ENCODE measurements at places on chromosomes 6 and 20.

DNA sequence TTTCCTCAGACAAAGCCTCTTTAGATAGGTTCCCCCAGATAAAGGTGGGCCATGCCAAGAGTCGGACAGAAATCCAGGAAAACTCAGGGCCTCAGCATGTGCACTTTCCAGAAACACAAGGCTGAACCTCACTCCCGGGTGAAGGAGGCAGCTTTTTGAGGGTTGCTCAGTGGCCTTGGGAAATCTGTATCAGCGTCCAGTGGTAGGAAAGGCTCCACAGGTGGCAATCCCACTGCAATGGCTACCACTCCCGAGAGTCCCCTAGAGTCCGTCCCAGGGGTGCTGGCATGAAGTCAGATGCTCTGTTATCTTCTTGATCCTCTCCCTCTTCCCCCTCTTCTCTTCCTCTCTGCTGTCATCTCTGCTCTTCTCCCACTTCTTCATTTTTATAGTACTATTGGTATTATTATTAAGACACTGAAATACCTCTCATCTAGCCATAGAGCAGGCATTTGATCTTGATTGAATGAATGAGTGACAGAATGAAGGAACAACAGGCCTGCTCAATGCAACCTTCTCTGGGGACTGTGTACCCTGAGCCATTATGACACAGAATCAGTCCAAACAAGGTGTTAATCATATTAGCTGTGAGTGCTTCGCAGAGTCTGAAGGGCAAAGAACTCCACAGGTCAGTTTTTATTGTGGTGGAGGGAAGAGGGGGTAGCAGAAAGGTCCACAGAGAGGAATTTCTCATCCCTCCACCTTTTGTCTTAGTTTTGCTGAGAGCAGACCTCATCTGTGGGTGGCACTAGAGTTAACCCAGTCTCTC lies 13.3 kb downstream of the SLC22A1 start:
- no peak for DNase-seq

DNA sequence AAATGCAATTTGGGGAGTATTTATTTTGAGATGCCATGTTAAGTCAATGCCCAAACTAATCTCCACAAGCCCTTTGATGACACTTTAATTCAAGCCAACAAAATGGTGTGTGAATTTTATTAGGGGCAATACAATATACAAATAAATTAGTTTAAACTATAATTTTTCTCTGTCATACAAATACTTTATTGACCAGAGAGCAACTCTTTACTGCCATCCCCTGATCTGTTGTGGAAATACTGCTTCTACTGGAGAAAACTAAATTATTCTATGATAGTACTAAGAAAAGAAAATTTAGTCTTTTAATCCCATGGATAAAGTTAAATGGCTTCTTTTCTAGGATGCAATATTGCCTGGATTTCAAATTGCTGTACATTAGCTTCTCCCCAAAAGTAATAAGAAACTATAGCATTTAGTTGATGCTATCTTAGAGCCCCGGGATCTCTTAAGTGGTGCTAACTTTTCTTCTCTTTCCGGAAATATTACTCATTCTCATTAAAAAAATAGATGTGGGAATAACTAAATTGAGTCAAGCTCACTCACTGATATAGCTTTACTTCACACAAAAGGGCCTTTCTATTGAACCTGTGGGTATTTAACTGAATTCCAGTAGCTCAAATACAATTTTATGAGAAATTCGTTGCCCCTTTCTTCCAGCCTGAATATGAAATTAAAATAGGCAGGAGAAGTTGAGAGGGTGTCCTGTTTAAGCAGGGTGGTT lies 49.2 kb downstream of the SMPDL3A start:
- peak; percentile 16 for DNase-seq

DNA sequence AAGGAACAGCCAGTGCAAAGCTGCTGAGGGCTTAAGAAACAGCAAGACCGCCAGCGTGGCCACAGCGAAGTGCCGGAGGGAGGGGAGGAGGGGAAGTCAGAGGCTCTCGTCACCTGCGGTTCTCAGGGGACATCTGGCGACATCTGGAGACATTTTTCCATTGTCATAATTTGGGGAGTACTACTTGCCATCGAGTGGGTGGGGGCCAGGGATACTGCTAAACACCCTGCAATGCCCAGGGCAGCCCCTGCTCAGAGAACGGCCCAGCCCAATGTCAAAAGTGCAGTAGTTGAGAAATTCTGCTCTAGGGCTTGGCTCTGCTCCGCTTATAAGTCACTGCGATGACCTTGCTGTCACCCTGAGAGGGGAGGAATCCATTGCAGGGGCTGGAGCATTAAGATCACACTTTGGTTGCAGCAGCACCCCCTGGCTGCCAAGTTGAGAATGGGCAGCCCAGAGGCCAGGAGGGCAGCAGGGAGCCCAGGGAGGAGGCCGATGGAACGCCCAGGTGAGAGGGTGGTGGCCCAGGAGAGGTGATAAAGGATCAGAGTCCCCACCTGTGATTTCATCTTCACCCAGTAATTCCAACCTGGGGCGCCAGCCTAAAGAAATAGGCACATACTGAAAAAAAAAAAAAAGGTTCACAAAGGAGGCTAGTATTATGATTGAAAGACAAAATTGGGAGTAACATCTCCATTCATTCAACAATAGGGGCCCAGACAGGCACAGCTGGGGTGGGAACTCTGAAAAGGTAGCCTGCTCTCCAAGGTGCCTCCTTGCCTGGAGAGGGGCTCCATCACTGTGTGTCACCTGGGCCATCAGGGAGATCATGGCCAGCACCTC lies 218.2 kb downstream of the BMP7 start:
- DNase-seq = no peak

GRCh38 chr6:31285982-31286381 lies 14.1 kb upstream of the HLA-C start:
- DNase-seq = no peak

DNA sequence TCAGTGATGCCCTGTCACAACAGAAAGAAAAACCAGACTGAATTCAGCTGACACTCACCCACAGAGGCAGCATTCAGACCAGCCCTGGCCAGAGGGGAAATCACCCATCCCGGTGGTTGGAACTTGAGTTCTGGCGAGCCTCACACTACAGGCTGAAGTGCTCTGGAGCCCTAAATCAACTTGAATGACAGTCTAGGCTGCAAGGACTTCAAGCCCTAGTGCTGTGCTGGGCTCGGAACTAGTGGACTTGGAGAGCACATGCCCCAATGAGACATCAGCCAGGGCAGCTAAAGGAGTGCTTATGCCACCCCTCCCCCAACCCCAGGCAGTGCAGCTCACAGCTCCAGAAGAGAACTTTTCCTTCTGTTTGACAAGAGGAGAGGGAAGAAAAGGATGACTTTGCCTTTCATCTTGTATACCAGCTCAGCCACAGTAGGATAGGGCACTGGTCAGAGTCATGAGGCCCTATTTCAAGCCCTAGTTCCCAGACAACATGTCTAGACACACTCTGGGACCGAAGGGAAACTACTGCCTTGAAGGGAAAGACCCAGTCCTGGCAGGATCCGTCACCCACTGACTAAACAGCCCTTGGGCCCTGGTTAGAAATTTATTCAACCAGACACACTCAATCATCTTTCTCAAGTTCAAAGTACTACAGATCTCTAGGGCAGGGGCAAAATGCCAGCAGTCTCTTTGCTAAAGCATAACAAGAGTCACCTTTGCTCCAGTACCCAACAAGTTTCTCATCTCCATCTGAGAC lies 43.2 kb upstream of the PNRC1 start:
- DNase-seq = no peak

DNA sequence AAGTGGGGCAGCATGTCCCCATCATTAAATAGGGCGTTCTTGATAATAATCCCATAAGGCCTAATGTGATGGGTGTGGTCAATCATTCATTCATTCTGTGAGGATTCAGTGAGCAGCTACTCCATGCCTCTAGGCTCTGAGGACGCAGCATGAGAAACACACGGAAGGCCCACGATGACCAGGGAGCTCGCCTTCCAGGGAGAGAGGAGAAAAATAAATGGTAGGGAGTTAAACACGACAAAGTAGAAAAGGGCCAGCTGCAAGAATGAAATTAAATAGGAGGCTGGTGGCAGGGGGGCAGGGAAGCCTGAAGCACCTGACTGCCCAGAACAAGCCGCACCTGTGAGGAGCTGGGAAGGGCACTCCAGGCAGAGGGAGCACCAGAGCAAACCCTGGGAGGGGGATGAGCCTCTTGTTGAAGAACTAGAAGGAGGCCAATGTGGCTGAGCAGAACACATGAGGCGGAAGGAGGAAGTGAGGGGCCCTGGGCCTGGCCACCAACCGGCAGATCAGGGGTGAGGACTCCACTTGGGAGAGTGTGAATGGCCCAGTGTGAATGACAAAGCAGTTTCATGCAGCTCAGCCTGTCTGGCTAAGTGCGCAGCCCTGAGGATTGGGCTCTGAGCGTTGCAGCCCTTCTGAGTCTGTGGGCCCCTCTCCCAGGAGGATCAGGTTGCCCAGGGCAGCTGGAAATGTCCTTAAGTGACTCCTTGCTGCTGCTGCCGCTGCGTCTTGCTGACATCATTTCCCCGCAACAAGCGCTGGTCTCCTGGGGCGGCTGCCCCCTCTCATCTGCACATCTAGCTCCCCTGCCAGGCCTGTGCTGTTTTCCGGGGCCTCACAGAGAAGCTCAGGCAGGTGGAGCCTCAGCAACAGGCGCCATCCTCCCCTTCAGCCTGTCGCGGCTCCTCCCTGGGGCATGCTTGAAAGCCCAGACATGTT lies 99.9 kb downstream of the CDH26 start:
- peak; percentile 78 for DNase-seq

DNA sequence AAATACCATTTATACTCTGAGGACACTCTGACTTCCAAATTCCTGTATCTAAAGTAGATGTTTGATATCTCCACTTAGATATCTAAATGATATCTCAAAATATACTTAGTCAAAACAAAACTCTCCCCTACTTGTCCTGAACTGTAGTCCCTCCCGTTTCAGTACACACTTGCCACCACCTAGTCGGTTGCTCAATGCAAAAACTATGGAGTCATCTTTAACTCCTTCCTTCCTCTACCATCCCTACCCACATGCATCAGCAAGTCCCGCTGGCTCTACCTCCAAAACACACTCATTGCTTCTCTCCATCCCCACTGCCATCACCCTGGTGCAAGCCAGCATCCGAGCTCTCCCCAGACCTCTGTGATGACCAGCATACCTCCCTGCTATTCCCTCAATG lies 13.2 kb downstream of the STX7 start:
- DNase-seq = no peak

DNA sequence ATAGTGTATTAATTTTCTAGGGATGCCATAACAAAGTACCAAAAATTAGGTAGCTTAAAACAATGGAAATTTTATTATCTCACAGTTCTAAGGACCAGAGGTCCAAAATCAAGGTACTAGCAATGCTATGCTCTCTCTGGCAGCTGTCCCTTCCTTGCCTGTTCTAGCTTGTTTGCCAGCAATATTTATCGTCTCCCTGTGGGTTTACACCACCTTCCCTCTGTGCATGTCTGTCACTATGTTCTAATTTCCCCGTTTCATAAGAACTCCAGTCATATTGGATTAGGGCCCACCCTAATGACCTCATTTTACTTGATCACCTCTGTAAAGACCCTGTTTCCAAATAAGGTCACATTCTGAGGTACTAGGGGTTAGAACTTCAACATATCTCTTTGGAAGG lies 217.2 kb downstream of the IBTK start:
- DNase-seq = no peak

DNA sequence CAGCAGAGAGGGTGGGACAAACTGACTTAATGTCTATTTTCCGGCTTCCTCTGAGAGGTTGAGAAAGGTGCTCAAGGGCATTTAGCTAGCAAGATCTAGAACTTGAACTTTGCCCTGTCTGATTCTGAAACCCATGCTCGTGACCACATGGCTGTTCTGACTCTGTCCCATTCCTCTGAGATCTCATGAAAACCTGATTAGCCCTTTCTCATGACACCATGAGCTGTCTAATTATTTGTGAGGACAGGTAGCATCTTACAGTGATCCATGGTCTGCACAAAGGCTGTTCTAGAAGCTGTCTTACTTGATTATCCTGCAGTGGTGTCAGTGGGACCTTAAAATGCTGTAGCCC lies 89.6 kb upstream of the TOX2 start:
- no peak for DNase-seq

- peak; percentile 84 for DNase-seq
These were observed 53.4 kb downstream of the MRPL14 start for GRCh38 chr6:44073612-44074438.

DNA sequence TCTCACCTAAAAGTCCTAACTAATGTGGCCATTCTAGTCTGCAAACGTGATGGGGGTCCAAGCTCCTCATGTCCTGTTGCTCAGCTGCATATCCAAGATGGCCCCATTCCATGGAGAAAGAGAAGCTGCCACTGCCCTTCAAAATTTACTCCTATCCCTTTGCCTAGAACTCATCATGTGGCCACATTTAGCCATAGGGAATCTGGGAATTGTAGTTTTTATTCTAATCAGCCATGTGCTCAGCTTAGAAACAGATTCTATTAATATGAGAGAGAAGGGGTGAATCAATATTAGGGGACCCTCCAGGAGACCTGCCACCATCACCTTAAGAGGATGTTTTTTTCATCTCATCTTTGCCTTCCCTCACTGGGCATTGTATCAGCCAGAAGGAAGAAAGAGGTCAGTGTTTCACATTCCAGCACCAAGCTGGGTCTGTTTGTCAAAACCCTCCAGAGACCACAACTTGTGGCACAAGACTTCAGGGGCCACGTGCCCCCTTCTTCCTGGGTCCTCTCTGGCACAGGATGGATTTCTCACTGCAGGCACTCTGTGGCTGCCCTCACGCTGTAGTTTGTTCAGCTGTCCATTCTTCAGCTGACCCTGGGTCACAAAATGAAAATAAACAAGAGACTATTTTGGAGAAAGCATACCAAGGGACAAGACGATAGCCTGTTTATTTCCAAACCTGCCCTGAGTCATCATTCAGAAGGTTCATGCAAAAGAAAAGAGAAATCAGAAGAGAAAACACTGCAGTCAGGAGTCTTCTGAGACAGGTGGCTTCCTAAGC lies 172.0 kb downstream of the EYA2 start:
- DNase-seq = no peak

DNA sequence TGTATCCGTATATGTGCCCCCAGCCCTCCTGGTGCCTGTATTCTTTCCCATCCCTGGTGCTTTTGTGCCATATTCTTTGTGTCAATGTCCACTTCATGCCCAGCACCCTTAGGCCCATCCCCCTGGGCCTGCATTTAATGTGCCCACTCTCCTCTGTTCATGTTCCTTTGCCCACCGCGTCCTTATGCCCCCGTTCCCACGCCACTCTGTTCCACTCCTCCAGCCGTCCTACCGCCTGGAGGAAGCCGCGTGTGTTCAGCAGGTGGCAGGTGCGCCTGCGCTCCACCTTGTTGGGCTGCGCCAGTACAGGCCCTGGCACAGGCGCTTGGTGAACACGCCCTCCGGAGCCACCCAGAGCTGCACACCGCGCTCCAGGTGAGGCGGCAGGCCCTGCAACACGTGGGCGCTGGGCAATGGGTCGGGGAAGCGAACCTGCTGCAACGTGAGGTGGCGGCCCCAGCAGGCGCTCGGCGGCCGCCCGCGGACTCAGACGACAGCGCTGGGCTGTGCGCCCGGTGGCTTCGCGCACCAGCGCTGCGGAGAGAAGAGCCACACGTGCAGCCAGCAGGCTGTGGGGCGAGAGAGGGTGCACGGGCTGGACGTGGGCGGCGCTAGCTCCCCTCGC lies 4.0 kb upstream of the FOXS1 start:
- DNase-seq = no peak

- DNase-seq = no peak
These were observed 362.2 kb upstream of the IRAK1BP1 start for GRCh38 chr6:78505178-78505577.

GRCh38 chr6:150720774-150721233 lies 121.1 kb downstream of the PLEKHG1 start:
- peak; percentile 69 for DNase-seq

Measured in tongue (tissue), 3 donors.